WTC11 (cell line): ENCODE measurements at places on chromosomes 11 and 22.

- DNase-seq, result no peak
Measured at GRCh38 chr22:43402128-43402527, 9.7 kb upstream of the MPPED1 start.

GRCh38 chr11:72378704-72379383 lies 55.5 kb downstream of the CLPB start:
- DNase-seq, result no peak

DNA sequence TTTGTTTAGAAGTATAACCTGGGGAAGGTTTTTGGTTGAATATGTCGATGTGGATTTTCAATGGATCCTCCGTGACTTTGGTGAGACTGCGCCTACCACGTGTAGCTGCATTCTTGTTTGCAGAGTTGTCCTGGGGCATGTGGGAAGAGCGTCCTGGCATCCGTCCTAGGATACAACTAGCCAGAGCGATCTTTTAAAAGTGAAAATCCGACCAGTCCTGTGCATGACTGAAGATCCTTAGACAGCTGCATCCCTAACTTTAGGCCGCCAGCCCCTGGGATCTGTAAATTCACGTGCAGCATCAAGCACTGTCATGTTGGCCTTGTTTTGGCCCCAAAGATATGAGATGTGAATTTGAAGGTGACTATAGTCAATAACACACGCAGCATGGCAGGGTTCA lies 22.4 kb upstream of the THY1 start:
- DNase-seq, result no peak

GRCh38 chr11:19493446-19494213 lies 219.0 kb upstream of the NAV2 start:
- DNase-seq, result no peak

DNA sequence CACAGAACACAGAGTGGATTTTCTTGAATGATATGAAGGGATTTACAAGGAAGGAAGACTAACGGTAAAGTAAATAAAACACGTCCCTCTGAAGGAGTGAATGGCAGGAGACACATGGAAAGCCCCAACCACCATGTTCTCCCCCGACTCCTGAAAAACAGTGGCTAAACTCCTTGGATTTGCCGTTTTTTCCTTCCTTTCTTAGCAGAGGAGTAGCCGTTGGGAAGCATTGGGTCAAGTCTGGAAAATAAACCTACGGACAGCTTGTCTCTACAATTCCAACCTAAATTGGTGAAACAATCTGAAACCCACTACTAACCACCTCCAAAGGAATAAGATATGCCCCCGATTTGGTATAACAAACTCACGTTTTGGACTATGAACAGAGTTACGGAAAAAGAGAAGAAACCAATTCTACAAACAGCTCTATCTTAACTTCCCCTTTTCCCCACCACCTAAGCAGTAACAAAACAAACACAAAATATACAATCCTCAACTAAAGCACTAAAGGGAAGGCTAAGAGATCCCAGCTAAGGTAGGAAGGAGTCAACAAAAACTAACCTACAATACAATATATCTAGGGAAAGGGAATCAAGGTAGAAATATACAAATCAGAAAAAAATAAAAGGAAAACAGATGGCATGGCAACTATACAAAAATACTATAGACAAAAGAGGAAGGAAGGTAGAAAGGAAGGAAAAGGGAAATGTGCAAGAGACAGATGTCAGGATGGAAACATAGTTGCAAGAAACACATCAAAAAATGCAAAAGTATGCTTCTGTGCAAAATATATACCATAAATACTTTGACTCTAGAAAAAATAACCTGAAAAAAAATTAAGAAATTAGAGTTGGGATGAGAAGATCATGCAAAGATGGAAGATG lies 43.8 kb upstream of the LYVE1 start:
- DNase-seq, result no peak

- no peak for DNase-seq
Measured at GRCh38 chr11:64896448-64897022, 18.1 kb upstream of the EHD1 start.

DNA sequence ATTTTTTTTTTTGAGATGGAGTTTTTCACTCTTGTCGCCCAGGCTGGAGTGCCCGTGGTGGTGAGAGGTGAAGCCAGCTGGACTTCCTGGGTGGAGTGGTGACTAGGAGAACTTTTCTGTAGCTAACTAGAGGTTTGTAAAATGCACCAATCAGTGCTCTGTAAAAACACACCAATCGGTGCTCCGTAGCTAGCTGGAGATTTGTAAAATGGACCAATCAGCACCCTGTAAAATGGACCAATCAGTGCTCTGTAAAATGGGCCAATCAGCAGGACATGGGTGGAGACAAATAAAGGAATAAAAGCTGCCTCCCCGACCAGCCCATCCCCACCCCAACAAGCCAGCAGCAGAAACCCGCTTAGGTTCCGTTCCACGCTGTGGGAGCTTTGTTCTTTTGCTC lies 4.4 kb upstream of the RAPSN start:
- no peak for DNase-seq

GRCh38 chr11:291281-292210 lies 2.6 kb downstream of the PGGHG start:
- DNase-seq, result peak; percentile 45
